ENCODE measurements at places on chromosomes 2 and 18.

DNA sequence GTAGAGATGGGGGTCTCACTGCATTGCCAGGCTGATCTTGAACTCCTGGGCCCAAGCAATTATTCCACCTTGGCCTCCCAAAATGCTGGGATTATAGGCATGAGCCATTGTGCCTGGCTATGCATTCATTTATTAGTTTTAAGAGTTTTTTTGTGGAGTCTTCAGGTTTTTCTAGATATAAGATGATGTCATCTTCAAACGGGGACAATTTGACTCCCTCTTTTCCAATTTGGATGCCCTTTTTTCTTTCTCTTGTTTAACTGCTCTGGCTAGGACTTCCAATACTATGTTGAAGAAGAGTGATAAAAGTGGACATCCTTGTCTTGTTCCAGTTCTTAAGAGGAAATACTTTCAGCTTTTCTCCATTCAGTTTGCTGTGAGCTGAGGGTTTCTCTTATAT lies 113.7 kb upstream of the PARD3B start:
- no peak for DNase-seq

GRCh38 chr18:5463831-5464230 lies 80.0 kb downstream of the EPB41L3 start:
- no peak for DNase-seq

DNA sequence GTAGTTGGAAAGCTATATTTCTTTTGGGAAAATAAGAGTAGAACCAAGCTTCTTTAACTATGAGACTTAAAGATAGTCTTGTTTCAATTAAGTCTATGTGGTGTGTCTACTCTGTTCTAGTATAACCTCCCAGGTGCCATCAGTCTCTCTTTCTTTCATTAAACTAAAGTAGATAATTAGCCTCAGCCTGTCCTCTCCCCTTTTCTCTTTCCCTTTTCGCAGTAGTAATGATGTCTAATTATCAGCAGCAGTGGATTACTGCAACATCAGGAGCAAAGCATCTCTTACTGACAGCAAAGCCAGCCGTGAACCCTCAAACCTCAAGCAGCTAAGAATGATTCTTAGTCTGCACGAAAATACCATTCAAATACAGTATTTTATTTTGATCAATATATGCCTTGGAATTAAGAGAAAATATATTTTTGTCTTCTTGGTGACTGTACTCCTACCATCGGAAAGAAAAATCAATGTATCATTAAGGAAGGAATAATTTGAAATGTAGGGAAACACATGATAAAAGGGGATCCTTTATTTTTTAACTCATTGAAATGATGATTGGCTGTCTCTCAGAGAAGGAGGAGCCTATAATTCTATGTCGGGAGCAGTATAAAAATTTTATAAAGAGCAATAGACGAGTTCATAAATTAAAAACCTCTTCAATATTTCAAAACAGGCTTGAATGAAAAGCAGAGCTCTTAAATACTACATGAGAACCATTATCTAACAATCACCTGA lies 4.5 kb downstream of the NOL4 start:
- DNase-seq: no peak

- no peak for DNase-seq
Observed at GRCh38 chr2:233436691-233437438, 82.6 kb downstream of the DGKD start.

- DNase-seq: no peak
Observed at GRCh38 chr2:182642328-182642727, 73.7 kb upstream of the DNAJC10 start.

GRCh38 chr2:19819097-19820065 lies 82.4 kb downstream of the TTC32 start:
- DNase-seq: no peak

- no peak for DNase-seq
Observed at GRCh38 chr2:162312853-162313252, 5.6 kb downstream of the IFIH1 start.

DNA sequence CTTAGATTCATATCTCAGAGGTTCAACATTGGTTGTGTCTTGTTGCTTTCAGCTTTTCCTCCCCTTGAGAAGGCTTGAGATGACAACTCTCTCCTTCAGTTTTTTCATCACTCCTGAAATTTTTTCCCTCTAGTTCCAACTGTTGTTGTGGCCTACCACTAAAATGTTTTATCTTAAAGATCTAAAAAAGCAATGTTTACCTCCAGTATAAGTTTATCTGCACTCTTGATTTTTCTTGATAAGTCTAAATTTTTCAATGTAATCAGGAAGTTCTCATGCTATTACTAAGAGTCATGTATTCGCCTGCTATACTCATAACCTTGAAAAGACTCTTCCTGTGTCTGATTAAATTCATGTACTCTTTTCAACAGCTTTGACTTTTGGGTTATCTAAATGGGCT lies 366.3 kb upstream of the TFPI start:
- DNase-seq: no peak

GRCh38 chr2:215624423-215624829 lies 188.6 kb upstream of the FN1 start:
- peak; percentile 87 for DNase-seq

GRCh38 chr18:5955861-5956260 lies 60.5 kb upstream of the TMEM200C start:
- DNase-seq: no peak

DNA sequence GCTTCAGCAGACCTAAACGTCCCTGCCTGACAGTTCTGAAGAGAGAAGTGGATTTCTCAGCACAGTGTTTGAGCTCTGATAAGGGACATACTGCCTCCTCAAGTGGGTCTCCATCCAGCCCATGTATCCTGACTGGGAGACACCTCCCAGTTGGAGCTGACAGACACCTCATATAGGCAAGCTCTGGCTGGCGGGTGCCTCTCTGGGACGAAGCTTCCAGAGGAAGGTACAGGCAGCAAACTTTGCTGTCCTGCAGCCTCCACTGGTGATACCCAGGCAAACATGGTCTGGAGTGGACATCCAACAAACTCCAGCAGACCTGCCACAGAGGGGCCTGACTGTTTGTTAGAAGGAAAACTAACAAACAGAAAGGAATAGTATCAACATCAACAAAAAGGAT lies 728.4 kb downstream of the MBD2 start:
- no peak for DNase-seq

Data from ascending aorta (tissue), 2 donors.